ENCODE measurements at places on chromosomes 16 and 17.

DNA sequence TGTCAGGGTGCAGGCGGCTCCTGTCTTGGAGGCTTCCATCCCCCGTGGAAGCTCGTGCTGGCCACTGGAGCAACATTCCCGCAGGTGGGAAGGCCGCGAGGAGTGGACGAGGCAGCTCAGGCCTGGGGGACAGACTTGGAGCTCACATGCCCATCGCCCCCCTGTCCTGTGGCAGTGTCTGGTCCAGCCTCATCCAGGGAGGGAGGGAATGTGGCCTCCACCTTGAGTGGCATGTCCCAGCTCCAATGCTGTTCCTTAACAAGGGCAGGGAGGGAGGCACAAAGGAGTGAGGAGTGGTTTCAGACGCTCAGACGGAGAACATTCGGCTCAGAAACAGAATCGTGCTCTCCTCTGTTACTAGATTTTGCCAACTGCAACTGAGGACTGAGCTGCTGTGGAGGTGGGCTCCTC, 159.4 kb upstream of the CHMP6 start:
- no peak for DNase-seq

- no peak for DNase-seq
These were observed 180.6 kb downstream of the PCTP start for GRCh38 chr17:55931446-55931845.

DNA sequence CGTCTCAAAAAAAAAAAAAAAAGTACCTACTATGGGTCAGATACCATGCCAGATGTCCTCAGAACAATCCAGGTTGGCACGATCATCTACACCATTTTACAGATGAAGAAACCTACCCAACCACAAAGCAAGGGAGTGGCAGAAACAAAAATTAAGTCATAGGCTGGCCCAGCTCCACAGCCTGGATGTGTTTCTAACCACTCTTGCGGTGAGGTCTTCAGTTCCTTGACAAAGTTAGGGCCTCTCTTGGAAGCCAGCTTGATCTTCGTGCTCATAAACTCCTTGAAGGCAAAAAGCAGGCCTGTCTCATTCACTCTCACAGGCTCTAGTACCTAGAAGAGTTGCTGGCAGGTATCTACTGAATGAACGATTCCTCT, 6.2 kb downstream of the GGA2 start:
- no peak for DNase-seq

GRCh38 chr16:12184419-12184917, 207.9 kb downstream of the SNX29 start:
- DNase-seq: peak; percentile 48

GRCh38 chr16:1193825-1194581, 31.1 kb downstream of the TPSG1 start:
- no peak for DNase-seq

DNA sequence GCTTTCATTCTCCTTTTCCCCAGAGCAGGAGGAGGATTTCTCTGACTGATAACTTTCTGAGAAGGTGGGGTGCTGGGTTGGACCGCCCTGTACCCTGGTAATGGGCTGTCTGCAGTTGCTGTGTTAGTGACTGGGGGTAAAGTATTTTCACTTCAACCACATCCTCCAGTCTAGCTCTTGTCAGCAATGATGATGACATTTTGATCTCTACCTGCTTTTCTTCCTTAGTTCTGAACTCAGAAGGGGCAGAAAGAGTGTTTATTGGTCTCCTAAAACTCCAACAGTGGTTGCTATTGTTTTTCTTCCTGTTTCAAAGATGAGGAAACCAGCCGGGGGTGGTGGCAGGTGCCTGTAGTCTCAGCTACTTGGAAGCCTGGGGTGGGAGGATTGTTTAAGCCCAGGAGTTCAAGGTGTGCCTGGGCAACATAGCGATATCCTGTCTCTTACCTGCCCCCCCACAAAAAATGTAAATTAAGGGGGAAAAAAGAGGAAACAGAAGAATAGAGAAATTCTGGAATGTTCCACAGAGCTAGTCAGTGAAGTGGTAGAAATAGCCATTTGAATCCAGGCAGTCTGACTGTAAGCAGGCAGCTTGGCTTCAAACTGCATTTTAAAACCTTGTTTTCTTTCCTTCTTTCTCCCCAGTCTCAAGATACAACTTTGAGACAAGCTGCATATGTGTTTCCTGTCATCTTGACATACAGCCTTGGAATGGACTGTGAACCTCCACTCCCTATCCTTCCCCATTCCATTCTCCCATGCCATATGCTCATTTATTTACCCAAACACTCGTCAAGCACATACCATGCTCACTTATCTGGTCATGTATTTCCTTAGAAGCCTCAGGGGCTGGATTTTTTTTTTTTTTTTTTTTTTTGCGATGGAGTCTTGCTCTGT, 3.3 kb upstream of the N4BP1 start:
- peak; percentile 61 for DNase-seq

DNA sequence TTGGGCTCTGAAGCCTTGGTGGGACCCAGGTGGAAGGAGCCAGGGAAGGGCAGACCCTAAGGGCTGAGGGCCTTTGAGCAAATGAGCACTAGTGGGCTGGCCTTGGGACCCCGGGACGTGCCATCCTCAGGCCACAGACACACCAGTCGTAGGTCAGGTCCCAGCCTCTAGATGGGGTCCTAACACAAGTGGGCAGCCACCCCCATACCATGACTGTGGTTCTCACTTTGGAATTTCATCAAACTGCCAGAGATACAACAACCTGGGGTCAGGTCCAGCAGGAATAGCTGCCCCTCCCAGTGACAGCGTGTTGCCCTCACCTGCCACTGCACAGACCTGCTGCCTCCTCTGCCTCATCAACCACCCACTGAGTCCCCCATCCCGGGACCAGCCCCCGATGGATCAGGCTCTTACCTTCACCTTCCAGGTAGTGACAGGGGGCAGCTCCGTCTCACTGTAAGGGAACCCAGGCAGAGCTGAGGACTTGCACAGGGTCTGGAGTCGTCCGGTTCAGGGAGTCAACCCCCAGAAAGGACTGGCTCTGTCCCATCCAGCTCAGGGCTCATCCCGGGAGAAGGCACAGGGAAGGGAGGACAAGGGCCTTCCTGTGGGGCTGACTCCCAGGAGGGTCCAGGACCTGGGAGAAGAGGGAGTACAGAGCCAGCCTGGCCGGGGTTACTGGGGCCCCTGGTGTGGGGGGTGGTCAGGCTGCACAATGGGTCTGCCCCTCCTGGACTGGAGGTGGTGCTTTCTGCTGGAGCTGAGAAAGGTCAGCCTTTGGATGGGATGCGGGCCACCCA, 40.0 kb downstream of the LGALS9 start:
- DNase-seq: no peak

DNA sequence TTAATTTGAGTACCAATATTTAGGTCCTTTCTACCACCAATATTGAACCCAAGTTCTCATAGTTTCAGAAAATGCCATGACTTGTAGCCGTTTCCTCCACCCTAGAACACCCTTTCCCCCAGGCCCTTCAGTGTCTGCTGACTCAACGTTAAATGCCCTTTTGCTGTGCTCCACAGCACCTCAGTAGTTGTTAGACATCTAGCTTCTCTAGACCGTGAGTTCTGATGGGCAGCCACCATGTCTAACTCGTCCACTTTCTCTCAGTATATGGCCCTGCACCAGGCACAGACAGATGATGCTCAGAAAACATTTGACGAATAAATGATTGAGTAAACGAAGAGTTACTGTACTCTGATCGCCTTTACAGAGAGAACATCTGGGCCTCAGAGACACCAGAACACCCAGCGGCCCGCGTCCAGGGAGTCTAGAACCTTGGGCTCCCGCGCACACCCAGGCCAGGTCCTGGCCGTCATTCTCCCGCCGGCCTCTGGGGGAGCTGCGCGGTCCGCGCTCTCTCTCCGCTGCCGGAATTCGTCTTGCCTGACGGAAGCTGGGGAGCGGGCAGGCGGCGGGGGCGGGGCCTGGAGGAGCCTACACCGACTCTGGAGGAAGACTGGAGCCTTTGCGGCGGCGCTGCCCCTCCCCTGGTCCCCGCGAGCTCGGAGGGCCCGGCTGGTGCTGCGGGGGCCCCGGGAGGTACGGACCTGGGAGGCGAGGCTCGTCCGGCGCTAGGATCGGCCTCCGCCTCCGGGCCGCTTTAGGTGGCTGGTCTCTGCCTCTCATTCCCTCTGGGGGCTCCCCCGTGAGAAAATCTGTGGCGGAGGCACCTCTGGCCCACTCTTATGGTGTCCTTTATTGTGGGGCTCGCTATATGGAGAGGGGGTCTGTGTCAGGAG, at the start of gene NKIRAS2:
TSS of gene NKIRAS2 (plus strand) at position 582 of the 896 bp plus-strand sequence. CDS start 1,488 bp downstream, outside the sequence.
- DNase-seq: peak; percentile 90

DNA sequence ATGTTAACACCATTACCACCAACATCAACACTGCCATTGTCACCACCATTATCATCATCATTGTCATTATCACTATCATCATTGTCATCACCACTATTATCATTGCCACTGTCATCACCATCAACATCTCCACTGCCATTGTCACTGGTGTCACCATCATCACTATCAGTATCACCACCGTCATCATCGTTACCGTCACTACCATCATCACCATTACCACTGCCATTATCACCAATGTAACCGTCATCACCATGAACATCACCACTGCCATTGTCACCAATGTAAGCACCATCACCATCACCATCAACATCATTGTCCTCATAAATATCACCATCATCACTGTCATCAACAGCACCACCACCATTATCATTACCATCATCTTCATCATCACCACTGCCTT, 633.2 kb upstream of the EEF2KMT start:
- no peak for DNase-seq

DNA sequence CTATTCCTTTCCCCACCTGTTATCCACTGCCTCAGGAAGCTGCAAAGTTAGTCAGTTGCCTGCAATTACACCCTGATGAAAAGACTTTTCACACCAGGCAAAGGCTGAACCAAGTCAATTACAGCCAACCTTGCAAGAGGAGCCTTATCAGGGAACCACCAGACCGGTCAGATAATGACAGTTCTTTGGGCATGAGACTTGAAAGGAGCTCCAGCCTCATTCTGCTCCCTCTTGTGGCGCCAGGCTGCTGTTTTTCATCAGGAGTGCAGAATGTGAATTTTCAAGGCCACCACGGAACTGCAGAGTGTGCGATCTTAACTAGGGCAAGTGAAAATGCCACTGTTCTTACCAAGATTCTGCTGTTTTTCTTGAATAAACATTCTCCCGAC, 22.5 kb downstream of the DNAI2 start:
- peak; percentile 69 for DNase-seq

GRCh38 chr17:82012640-82013295, 9.9 kb downstream of the CENPX start:
- no peak for DNase-seq

- DNase-seq: no peak
These were observed 181.4 kb downstream of the MAF start for GRCh38 chr16:79419148-79419547.

DNA sequence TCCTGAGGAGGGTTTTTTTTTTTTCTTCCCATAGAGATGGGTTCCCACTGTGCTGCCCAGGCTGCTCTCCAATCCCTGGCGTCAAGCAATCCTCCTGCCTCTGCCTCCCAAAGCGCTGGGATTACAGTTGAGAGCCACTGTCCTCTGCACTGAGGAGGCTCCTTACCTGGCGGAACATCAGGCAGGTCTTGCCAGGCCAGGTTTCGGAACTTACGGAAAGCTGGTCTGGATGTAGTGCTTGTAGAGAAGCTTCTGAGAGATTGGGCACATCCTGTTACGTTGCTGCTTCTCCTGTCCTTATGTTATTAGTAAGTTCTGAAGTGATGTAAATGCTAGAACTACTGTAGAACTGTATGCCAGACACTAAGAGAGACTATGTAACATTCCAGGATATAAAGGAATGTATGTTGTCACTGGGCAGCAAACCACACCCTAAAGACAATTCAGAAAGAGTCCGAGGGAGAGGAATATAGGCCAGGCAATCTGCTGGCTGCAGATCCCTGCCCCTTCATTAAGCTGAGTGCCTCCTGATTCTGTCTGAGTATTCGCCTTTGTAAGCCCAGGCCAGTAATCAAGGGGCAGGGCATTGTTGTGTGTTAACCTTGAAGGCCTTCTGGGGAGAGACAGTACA, 21.1 kb downstream of the ETV4 start:
- DNase-seq: no peak

DNA sequence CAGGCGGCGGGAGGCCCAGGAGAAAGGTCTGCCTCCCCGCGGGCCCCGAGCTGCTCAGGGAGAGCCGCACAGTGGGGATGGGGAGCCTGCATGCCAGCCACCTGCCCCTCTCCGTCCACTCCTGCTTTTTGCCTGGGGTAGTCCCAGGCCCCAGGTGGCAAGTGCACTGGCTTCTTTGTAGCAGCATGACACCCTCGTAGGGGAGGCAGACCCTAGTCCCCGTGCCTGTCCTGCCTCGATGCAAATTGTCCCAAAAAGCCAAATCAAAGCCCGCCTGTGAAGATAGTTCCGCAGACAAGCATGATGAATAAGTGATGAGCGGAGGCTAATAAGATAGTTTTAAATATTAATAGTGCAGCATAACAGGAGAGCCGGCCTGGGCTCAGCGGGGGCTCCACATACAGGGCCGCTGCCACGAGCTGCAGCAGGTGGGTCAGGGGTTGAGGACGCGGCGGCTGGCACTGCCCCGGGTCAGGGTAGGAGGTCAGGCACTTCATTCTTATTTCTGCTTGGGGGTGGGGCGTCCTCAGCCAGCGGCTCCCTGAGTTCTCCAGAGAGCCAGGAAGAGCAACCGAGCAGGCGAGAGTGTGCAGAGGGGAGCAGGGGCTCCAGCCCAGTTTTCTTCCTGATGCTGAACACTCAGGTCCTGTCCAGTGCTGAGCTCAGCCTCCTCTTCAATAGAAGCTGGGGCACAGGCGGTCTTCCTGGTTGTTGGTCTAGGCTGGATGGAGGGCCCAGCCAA, 26.8 kb downstream of the GINS2 start:
- no peak for DNase-seq

GRCh38 chr16:19878757-19879156, 5.9 kb downstream of the GPRC5B start:
- no peak for DNase-seq

- DNase-seq: no peak
These were observed 52.1 kb downstream of the SCNN1B start for GRCh38 chr16:23354246-23354645.

GRCh38 chr16:30166202-30166902, 17.1 kb upstream of the CORO1A start:
- DNase-seq: no peak

- peak; percentile 23 for DNase-seq
These were observed at the start of gene RAB11FIP4 for GRCh38 chr17:31391496-31391949. RAB11FIP4 (plus strand) TSS chr17:31391675; CDS start chr17:31391853, 178 bp downstream.

DNA sequence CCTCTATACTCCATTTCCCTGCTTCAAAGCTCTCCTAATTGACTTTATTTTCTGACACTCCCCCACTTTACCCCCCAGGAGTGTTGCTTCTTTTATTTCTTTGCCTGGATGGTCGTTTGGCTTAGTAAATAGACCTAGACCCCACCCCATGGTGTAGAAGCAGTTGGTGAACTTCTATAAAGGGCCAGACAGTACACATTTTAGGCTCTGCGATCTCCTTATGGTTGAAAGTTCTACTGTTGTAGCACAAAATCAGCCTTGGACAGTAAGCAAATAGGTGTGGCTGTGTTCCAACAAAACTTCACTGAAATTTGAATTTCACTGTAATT, 31.9 kb downstream of the ZNF287 start:
- no peak for DNase-seq

All from renal pelvis (tissue), 12 donors.